ENCODE measurements at places on chromosomes 6 and 20. TPM values are rescaled to one million over a fixed set of nuclear protein-coding genes. Genes with fewer than 3 reads are reported as not detected.

Gene CST5
- not detected for polyA plus RNA-seq

Gene IGF2R
- 5.7 TPM for polyA plus RNA-seq

Gene TNFAIP3
- polyA plus RNA-seq = 0.24 TPM

Gene DYNLT2
- polyA plus RNA-seq = 2.8 TPM

Gene SUMO4
- polyA plus RNA-seq = 2.7 TPM

Gene PSORS1C1
- not detected for polyA plus RNA-seq

Gene EDN1
- 1.9 TPM for polyA plus RNA-seq

Gene HLA-DMA
- polyA plus RNA-seq = not detected

Gene TTK
- polyA plus RNA-seq = not detected

Gene C6orf132
- not detected for polyA plus RNA-seq

Gene PTPN1
- 1.3 TPM for polyA plus RNA-seq

Gene SYNGAP1
- polyA plus RNA-seq = 0.24 TPM

Gene OR11A1
- polyA plus RNA-seq = not detected

Gene SH3BGRL2
- 2.0 TPM for polyA plus RNA-seq

Gene TCP11
- polyA plus RNA-seq = 0.94 TPM

Gene SRMS
- polyA plus RNA-seq = not detected

Gene RAB44
- polyA plus RNA-seq = not detected

Gene CALHM5
- not detected for polyA plus RNA-seq

Gene HTR1E
- 0.58 TPM for polyA plus RNA-seq

Gene HDGFL1
- polyA plus RNA-seq = not detected

Gene PGC
- not detected for polyA plus RNA-seq

Gene LMBRD1
- 124 TPM for polyA plus RNA-seq

Gene POLR3F
- 27.0 TPM for polyA plus RNA-seq

Gene RAB32
- 3.0 TPM for polyA plus RNA-seq

Gene NKX2-4
- not detected for polyA plus RNA-seq

Gene RFX6
- polyA plus RNA-seq = not detected

Gene AKIRIN2
- polyA plus RNA-seq = 60.4 TPM

Gene FRK
- polyA plus RNA-seq = 0.21 TPM

Gene WFDC9
- polyA plus RNA-seq = not detected

Gene MDFI
- not detected for polyA plus RNA-seq

Gene SMPDL3A
- polyA plus RNA-seq = 46.3 TPM

Gene IFNGR1
- 102 TPM for polyA plus RNA-seq

Data from Purkinje cell (primary cell).